Motor neuron (in vitro differentiated cells): ENCODE measurements at places on chromosomes 2 and 18.

GRCh38 chr2:210392469-210392881 lies 77.5 kb upstream of the MYL1 start:
- no peak for ATAC-seq

- ATAC-seq, result no peak
These were observed 889.1 kb upstream of the ZEB2 start for GRCh38 chr2:145408980-145409379.

- no peak for ATAC-seq
These were observed 111.6 kb downstream of the CLIP4 start for GRCh38 chr2:29226808-29227207.

GRCh38 chr2:205052781-205053180 lies 507.5 kb downstream of the PARD3B start:
- no peak for ATAC-seq

- no peak for ATAC-seq
These were observed 94.7 kb upstream of the EFEMP1 start for GRCh38 chr2:56018267-56018666.

GRCh38 chr2:219527076-219527394 lies 12.8 kb downstream of the ASIC4 start:
- no peak for ATAC-seq

- ATAC-seq, result no peak
These were observed 8.6 kb downstream of the VRK2 start for GRCh38 chr2:58055033-58055786.

DNA sequence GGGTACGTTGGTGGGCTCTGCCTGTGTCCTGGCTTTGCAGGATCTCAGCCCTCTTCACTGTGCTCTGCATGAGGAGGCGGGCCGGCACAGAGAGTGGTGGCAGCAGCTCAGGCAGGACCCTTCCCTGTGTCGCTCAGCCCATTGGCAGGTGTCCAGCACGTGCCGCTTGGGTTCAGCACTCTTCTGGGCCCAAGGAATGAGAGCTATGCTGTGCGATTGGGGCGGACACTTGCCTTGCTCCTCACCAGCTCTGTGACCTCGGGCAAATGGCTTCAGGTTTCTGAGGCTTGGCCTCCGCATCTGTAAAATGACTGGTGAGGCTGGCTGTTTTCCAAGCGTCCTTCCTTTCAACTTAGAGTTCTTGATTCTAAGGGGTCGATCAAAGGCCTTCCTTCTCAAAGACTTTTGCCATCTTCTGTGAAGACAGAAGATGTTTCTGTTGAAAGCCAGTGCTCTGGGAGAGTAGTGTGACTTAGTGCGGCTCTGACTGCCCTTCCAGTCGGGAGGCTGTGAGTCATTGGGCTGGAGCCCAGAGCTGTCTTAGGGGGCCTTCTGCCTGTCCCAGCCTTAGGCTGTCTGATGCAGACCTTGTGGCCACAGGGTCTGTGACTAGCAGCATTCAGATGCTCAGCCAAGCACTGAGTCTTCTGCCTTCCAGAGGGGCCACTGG lies 35.6 kb downstream of the GLI2 start:
- ATAC-seq, result peak; percentile 92

- no peak for ATAC-seq
These were observed 75.4 kb upstream of the IGFBP5 start for GRCh38 chr2:216770717-216771116.

DNA sequence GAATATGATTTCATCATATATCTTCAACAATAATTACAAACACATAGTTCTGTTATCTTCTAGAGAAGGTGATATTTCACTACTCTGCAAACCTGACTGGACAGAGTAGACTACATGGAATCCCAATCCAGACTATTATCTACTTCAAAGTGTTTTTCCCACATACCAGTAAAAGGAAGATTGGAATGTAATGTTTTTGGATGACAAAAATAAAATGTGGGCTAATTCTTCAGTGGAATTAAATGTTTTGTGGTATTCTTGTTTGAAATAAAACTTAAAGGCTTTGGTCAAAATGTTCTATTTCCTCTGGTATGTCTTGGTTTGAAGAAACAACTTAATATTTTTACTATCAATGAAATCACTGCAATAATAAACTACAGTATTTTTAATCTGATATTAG lies 22.1 kb downstream of the COL5A2 start:
- no peak for ATAC-seq

DNA sequence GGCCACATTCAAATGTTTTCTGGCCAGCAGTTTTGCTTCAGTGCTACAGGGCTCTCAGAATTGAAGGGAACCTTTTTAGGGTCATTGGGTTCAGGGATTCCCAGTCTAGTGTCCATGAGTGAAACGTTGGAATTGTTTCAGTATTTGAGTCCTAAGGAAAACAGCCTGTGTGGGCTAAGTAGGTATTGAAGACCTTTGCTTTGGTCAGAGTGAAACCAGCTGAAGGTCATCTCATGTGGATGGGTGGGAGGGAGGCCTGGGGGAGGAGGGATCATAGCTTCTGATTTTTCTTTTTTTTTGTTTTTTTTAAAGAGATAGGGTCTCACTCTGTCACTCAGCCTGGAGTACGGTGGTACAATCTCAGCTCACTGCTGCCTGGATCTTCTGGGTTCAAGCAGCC lies 20.2 kb downstream of the B3GNT2 start:
- ATAC-seq, result no peak

GRCh38 chr2:132037527-132038178 lies 124.1 kb downstream of the ANKRD30BL start:
- peak; percentile 98 for ATAC-seq

DNA sequence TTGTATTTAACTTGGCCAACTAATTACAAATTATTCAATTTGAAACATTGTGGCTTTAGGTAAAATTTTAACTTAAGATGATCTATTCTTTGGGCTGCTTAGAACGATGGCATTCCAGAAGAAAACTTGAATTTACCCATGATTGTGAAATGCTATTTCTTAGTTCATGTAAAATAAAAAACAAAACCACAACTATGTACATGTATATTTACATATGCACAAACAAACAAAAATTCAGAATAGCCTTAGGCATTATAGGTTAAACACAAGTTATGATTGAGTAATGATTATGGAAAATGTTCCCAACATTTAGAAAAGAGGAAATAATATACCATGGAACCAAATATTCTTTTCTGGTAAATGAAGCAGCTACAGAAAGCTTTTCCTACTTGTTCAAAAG lies 3.5 kb upstream of the SMCHD1 start:
- ATAC-seq, result no peak
